ENCODE measurements at places on chromosomes 6 and 20. TPM values are rescaled to one million over a fixed set of nuclear protein-coding genes. Genes with fewer than 3 reads are reported as not detected.

Gene FABP7
- not detected for total RNA-seq

Gene SMPDL3A
- 57.7 TPM for total RNA-seq

Gene AGER
- total RNA-seq: 0.16 TPM

Gene TP53TG5
- total RNA-seq: not detected

Gene CENPB
- total RNA-seq: 119 TPM

Gene ADGRG6
- 0.32 TPM for total RNA-seq

Data from bronchial smooth muscle cell (primary cell).